ENCODE measurements at places on chromosomes 4 and X.

DNA sequence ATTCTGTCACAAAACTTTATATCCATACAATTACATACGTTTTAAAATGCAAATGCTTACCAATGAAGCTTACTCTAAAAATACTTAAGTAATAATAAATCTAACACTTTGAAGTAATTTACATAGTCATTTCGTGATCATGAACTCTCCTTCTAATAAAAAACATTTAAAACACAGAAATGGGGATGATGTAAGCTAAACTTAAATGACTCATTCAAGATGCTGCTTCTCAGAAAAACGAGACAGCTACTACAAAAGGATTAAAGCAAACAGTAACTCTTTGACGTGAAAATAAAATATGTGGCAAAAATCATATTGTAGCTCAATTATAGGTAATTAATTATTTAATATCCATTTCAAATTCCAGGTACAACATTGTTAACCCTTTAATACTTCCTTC is 148.7 kb downstream of the FGF16 start:
- DNase-seq: no peak

DNA sequence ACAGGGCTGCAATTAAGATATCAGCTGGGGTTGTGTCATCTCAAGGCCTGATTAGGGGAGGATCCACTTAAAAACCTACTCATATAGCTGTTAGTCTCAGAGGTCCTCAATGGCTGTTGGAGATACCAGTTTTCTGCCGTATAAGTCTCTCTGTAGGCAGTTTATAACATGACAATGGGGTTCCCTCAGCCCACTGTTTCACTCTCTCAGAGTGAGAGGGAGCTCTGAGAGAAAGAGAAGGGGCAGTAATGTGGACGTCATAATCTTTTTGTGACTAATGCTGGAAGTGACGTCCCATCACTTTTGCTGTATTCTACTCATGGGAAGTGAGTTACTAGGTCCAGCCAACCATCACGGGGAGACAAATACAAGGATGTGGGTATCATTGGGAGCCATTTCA is 70.3 kb downstream of the STIM2 start:
- DNase-seq: no peak

DNA sequence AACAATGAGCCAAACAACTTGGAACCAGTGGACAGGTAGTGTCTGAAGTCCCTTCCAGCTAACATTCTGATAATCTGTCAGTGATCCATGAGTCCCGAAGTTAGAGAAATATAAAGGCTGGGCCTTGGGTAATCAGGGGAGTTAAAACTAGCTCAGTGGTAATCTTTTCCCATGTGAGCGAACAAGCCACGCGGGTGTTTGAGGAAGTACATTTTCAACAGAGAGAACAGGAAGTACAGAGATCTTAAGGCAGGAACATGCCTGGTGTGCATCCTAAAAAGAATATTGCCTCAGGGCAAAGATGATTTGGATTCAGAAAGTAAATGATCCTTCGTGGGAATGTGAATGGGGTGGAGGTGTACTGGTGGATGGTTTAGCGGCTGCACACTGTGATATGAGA is 42.9 kb downstream of the FNIP2 start:
- no peak for DNase-seq

DNA sequence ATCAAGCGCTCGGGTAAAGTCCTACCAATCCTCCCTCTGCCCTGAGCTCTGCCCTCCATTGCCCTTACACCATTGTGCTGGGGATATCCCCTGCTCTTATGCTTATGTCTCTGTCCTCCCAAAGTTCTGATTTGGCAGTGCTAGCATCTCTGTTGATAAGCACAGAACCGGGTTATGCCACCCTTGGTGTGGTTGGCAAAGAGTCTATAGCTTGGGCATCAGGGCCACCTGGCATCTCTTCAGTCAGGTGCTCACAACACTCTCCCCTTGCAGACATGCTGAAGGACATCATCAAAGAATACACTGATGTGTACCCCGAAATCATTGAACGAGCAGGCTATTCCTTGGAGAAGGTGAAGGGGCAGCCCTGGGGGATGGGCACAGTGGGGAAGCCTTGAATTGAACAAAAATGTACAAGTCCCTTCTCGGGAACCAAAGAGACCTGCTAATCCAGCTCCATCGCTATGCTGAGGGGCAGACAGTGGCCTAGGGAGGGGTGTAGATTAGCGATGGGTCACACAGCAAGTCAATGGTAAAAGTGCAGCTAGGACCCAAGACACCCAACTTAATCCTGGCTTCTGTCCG is 3.8 kb downstream of the MAGED2 start:
- no peak for DNase-seq

DNA sequence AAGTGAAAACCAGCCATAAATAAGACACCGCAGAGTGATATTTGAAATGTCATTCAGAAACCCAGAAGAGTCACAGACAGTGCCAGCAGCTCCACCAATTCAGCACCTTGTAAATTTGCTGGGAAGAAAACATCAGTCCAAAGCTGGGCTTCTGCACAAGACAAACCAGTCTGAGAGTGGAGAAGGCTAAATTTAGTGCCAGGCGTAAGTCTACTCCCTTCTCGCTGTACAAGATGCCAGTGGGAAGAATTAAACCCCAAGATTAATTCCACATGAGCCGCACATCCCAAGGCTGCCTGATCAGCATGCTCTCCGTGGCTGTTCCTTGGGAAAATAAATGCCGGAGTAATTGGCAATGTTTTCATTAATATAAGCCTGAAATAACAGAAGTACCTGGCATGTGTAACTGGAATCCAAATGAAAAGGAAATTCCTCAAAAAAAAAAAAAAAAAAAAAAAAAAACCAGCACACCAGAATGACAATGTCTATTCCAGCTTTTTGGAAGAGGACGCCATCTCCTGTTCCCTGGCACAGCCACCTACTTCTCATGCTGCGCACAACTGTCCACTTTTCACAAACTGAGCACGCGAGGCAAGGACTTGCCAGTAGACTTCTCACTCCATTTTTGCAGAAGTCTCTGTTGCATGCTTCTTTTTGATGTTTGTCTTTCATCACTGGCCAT is 95.5 kb downstream of the NSUN7 start:
- DNase-seq: no peak

DNA sequence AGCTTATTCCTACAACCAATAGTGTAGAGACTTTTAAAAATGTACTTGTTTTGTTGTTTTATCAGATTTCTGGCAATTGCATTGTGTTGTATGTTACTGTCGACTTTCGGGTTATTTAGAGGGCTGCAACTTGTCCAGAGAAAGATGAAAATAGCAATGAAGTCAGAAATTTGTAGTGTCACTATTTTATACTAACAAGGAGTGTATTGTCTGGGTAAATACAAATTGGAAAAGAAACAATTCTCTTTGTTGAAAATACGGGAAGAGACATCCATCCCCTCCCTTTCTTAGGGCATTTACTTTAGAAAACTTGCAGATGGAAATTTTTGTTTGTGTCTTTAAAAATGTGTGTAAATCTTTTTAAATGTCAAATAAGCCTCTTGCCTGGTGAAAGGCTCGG is 792.0 kb downstream of the PCDH18 start:
- DNase-seq: no peak

DNA sequence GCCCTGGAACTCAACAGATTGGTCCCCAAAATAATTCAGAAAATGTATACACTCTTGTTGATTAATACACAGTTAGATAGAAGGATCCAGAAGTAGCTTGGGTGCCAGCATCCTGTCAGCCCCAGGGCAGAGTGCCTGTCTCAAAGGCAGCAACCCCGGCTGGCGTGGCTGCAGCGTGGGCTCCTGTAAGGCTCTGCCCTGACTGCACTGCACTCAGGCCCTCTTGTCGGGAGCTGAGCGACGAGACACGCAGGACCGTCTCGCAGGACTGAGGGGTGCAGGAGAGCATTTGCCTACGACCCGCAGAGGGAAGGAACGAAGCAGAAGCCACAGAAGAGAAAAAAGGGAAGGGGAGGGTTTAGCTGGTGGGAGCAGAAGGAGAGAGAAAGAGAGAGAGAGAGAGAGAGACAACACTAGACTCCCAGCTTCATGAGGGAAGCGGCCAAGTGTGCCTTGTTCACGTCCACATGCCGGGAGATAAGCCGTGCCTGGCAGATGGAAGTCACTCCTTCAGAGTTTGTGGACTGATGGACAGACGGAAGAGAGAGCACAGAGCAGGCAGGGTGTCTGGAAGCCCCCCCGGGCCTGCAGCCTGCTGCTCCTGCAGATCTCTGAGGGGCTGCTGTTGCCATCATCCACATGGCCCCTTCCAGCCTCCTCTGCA is 38.7 kb upstream of the HELT start:
- no peak for DNase-seq

DNA sequence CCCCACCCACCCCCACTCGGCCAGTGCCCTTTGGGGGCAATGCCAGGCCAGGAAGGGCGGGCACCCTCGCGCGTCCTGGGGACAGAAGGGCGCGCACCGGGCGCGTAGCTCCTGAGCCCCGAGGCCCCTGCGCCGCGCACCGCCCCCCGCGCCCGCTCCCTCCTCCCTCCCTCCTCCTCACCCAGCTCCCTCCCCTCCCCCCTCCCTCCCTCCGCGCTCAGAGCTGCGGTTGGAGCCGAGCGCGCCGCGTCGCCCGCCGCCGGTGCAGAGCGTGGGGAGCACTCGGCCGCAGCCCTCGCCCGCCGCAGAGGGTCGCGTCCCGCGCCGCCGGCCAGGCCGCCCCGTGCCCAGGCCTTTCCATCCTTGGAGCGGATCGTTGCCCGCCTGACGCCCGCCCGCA is at the start of gene ATP2B3:
ATP2B3 (plus strand) TSS at position 220 of the 400 bp plus-strand sequence. CDS start 18,606 bp downstream, outside the sequence.
- DNase-seq: no peak

DNA sequence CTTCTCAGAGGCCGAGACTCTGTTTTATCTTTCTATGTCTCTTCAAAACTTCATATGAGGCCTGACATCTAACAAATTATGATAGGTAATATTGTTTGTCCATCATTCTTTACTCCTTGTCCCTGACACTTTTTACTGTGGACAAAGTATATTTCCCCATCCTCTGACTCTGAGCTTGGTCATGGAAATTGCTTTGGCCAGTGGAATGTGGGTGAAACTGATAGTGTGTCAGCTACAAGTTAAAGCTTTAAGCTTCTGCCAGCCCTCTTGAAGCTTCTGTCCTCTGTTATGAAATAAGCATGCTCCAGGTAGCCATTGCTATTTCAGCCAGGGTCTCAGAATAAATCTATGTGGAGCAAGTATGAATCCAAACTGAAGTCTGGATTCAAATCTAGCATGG is 604.6 kb downstream of the BCOR start:
- no peak for DNase-seq

DNA sequence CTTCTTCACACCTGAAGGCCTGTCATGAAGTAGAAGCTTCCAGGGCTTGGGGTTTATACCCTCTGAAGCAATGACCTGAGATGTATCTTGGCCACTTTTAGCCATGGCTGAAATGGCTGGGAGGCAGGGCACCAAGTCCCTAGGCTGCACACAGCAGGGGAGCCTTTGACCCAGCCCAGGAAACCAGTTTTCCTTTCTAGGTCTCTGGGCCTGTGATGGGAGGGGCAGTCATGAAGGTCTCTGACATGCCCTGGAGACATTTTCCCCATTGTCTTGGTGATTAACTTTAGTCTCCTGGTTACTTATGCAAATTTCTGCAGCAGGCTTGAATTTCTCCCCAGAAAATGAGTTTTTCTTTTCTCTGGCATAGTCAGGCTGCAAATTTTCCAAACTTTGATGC is 511.0 kb upstream of the KLHL4 start:
- no peak for DNase-seq

GRCh38 chr4:181127171-181127570 is 1116.0 kb upstream of the TENM3 start:
- DNase-seq: no peak

GRCh38 chr4:80271801-80272200 is 5.3 kb downstream of the FGF5 start:
- no peak for DNase-seq

DNA sequence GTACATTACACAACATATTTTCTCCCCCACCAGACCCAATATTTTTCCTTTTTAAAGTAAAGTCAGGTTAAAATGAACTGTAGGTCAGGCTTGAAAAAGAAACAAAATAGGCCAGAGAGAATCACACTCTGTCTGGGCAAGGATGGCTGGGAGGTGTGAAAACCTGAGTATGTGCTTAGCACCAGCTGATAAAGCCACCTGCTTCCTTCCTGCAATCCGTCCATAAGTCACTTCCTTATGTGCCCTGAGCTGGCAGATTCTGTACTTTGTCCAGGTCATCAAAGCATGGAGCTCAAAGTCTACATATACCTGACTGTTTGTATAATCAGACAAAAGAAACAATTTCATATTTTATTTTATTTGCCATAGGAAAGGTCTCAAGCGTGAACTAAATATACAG is 37.7 kb downstream of the ANTXR2 start:
- no peak for DNase-seq

GRCh38 chr4:169017971-169018370 is 7.9 kb upstream of the CBR4 start:
- no peak for DNase-seq

DNA sequence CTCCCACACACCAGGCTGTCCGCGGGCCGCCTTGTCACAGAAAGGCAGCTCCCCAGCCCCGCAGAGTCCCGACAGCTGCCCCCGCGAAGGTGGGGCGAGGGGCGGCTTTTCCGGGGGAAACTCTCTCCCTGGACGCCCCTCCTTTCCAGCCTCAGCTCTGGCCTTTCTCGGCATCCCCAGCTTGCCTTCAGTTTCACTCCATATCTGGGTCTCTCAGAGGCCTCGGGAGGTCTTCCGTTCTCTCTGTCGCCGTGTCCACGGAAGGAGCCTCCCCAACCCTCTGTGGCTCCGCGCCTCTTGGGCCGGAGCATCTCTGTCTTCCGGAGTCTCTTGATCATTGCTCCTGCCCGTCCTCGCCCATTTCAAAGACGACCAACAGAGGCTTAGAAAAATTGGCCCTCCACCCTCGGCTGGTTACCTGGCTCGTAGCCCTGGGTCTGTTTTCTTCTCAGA is 6.1 kb upstream of the MSX1 start:
- no peak for DNase-seq

DNA sequence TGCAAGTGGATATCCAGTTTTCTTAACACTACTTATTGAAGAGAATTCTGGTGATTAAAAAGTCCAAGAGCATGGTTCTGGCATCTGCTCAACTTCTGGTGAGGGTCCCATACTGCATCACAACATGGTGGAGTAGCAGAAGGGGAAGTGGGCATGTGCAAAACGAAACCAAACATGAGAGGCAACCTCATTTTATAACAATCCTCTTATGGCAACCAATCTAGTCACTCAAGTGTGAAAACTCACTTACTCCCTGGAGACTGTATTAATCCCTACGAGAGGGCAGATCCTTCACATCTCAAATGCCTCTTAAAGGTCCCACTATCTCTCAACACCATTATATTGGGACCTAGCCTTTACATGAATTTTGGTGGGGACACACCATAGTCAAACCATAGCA is 55.4 kb upstream of the TRO start:
- DNase-seq: no peak

DNA sequence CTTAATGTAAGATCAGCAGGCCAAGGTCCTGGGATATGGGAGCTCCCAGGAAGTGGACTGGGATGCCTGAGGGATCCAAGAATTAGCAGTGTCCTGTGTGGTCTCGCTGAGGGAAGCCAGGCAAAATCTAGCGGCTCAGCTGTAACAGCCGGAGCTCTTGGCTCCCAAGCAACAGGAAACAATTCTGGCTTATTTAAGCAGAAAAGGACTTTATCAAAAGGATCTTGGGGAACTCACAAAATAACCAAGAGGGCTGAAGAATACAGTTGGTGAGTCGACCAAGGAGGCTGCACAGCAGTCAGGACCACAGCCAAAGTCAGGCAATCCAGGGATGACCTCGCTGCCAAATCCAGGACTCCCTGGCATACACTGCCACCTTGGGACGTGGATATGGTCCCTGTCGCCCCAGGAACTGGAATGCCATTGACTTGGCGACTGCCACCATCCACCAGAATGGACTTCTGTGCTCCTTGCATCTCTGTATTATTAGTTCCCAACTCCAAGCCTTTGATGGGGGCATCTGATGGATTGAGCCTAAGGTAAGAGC is 165.3 kb upstream of the BCOR start:
- DNase-seq: no peak

All from SW 1271 (cell line).